ENCODE measurements at places on chromosomes 7 and 10.

DNA sequence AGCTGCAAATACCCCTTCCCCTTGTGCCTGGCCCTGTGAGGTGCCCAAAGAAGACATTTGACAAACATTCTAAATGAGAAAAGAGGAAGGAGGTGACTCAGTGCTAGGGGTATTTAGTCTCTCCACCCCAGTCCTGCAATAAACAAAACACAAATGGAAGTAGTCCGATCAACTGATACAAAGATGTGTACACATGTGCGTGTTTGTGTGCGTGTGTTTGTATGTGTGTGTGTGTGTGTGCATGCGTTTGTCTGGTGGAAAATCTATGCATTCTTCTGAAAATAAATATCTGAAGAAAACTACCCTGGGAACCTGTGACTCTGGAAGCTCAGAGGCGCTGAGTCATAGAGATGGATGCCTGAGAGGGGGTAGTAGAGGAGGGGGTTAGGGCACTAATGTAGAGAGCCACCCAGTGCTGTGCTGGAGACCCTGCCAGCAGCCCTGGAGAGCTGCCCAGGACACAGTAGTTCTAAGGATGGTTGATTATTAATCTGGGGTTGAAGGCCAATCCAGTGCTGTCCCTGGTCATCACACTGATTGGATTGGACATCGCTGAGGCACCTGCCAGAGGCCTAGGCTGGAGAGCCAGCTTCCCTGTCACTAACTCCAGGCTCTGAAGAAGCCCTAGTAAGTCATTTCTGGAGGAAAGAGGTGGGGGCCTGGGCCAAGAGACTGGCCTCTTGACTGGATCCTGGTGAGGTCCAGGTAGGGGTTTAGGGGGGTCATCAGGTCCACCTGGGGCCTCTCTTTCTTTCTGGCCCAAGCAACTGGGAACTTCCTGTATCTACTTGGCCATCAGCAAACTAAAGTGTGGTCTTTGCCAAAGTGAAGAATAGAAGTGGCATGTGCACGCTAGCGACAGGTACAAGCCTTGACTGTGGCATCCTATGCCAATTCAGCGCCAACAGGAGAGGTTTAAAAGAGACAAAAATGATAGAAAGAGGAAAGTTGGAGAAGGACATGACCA, 18.5 kb downstream of the SFTPA1 start:
- no peak for DNase-seq

- DNase-seq: no peak
These were observed 171.2 kb downstream of the ARHGAP21 start for GRCh38 chr10:24552346-24553016.

DNA sequence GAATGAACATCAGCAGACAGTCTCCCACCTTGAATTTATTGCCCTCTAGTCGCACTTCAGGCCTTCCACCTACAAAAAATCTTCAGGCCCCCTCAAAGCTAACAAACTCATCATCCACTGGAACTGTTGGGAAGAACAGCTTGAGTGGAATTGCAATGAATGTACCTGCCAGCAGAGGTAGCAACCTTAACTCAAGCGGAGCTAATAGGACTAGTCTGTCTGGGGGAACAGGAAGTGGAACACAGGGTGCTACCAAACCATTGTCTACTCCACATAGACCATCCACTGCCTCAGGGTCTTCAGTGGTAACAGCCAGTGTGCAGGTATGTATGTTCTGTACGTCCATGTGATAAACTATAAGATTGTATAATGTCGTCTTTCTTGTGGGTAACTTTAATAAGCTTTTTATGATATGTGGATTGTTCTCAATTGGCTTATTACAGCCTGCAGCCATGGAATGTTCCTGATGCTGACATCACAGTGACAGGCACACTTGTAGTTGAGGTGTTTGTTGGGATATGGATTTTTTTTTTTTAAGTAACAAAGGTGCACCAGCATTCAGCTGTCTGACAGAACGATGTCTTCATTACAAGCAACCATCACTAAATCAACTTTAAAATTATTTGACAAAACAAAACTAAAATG, 53.3 kb downstream of the UBN2 start:
- no peak for DNase-seq

DNA sequence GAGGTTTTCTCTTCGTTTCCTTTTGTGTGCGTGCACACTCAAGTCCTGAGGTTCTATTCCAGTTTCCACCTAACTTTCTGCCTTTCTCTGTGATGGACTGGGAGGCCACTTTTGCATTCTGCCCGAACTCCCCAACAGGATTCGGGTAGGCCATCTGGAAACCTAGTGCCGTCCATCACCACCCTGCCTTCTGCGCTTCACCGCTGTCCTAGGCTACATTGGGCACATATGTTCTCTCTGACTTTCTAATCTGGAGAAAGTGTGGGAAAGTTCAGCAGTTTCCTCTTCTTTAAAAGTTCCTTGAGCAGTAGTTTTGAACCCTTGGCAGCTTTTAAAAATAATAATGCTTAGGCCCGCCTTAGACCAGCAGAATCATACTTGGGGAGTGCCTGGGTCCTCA, 46.8 kb downstream of the SHH start:
- DNase-seq: no peak

DNA sequence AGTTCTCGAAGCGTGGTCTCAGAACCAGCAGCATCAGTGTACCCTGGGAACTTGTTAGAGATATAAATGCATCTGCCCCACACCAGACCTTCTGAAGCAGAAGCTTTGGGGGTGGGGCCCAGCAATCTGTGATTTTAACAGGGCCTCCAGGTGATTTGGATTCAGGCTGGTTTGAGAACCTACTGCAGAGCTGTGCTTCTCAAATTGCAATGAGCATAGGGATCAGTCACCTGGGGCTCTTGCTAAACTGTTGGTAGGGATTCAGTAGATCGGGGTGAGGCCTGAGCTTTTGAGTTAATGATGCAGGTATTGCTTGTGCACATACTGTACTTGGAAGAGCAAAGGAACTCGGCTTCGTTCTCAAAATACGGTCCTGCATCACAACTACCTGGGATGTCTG, 243.6 kb upstream of the PODXL start:
- DNase-seq: no peak

DNA sequence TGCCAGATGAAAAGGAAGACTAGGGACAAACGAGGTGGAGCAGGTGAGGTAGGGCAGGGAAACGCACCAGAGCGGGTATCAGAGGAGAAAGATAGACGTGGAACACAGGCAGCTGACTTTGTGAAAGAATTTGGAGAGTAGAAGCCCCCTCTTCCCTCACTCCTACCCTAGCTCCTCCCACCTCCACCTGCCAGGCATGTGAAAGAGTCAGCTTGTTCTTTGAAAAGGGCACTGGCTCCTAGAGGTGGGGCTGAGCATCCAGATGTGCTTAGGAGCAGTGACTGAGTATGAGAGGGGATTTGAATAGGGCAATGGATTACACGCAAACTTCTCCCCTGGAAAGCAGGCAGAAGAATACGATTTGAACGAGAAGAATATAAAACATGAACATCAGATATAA, 174.2 kb upstream of the INHBA start:
- DNase-seq: no peak

GRCh38 chr7:154892459-154892858, 110.5 kb downstream of the PAXIP1 start:
- DNase-seq: no peak

DNA sequence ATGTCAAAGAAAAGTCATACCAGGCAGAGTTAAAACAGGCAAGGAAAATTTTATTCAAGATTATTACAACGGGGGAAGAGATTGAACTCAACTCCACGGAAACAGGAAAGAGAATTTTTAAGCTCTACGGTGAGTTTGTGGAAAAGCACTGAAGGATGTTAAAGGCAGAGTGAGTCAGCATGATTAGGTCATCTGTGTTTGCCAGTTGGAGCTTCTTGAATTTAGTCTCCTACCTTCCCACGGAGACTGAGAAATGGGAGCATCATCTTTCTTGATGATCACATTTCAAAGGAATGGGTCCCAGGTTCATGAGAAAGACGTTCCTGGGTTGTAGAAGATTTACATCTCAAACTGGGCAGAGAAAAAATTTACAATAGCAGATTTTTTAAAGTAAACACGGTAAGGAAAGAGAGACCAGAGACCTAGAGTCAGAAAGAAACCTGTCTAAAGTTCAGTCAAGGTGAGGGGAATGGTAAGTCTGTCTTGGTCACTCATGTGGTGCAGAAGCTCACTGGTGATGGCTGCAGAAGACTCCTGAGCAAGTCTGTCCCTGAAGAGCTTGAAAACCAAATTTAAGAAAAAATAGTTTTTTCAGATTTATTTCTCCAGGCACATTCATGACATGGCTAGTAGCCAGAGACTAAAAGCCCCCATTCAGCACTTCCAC, 516.9 kb upstream of the LRRN3 start:
- DNase-seq: no peak

GRCh38 chr7:35185908-35186731, 67.8 kb downstream of the TBX20 start:
- no peak for DNase-seq

- no peak for DNase-seq
These were observed 1.3 kb downstream of the LFNG start for GRCh38 chr7:2520761-2521290.

DNA sequence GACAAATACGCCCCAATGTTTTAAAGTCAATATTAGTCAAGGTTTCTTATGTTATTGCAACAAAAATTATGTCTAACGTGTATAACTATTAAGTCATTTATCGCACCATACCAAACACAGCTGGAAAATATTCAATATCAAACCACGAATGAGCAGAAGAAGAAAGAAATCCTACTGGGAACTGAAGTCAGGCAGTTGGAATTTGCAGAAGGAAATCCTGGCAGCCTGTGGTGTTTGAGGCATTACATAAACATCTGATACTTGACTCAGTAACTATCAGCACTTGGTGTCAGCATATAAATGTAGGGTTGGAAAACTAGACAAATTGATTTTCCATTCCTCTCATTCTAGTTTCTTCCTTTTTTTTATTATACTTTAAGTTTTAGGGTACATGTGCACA, 83.4 kb upstream of the NUPR2 start:
- DNase-seq: no peak

DNA sequence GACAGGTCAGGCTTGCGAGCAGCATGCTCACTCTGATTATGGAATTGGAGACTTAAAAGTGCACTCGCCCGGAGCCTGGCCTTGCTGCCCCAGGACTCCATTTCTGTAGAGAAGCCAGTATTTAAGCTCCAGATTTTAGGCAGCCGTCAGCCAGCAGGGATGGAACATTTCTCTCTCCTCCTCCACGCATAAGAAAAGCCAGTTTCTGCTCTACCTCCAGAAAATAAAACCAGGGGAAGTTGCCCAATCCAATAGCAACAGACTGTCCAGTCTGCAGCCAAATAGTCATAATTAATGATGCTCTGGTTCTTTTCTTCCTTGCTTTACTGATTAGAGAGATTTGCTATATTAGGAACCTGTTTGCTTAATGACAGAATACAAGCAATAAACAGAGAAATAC, 203.2 kb downstream of the GFRA1 start:
- DNase-seq: no peak

DNA sequence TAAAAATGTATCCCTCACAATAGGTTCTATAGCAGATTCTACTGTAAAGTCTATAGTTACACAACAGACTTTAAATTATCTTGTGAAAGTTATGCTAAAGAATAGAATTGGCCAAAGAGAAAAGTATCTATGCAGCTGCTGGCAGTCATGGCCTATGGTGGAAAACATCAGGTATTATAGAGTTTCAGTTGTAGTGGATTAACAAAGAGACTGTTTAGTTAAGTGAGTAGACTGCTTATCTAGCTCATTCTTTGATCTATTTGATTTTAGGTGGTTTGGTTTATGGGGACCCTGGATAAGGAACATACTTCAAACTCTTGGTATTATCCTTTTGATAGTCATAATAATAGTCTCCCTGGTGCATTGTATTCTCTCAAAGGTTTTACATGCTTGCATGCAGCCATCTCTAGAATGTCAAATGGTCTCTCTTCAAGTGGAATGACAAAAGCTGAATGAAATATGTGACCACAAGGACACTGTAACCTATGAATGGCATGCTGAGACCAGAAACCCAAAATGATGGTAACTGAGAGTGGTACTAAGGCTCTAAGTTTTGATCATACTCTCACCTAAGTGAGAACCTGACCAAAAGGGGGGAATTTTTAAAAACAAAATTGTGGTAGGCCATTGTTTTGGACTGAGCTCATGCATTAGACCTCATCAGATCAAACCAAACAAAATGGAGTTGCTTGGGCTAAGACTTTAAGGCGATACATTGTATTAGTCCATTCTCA, 54.9 kb upstream of the NAMPT start:
- DNase-seq: no peak

GRCh38 chr10:73060738-73061635, 35.7 kb downstream of the P4HA1 start:
- no peak for DNase-seq

DNA sequence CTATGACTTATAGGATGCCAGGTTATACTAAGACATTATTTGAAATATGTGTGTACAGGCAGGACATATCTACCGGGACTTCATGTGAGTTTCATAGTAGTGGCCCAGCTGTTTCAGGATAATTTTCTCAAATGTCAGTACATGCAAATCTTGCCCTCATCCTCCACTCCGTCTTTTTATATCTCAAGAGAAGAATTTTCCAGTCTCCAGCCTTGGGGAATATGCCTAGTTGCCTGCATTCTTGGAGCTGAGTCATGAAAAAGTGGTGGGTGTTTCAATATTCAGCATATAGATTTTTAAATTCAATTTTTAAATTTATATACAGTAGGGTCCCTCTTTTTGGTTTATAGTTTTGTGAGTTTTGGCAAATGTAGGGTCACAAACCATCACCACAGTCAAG, 236.7 kb downstream of the OTUD1 start:
- DNase-seq: no peak

- no peak for DNase-seq
These were observed at the start of gene TACR2 for GRCh38 chr10:69416695-69417094. Gene TACR2, minus strand, starts transcription at chr10:69416918. Its CDS starts 595 bp downstream, at chr10:69416323.

DNA sequence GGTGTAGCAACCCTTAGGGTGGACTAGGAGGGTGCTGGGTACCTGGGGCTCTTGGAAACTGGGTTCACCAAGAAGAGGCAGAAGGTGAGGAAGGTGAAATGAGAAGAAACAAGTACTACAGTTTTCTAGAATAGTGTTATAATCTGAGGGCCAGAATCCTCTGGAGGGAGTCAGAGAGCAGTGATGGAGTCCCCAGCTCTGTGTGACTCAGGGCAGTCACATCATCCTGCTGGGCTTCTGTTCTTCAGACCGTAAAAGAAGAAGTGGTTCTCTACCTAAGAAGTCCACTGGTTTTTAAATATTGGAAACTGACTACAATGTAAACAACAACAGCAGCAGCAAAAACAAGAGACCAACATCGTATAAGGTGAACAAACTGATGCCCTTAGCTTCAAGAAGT, 197.3 kb downstream of the PRPF18 start:
- no peak for DNase-seq

- no peak for DNase-seq
These were observed 18.9 kb upstream of the FGFR2 start for GRCh38 chr10:121617176-121617575.

GRCh38 chr10:88995156-88995876, 4.7 kb downstream of the FAS start:
- no peak for DNase-seq

GRCh38 chr7:50454968-50455367, 4.8 kb upstream of the FIGNL1 start:
- no peak for DNase-seq

DNA sequence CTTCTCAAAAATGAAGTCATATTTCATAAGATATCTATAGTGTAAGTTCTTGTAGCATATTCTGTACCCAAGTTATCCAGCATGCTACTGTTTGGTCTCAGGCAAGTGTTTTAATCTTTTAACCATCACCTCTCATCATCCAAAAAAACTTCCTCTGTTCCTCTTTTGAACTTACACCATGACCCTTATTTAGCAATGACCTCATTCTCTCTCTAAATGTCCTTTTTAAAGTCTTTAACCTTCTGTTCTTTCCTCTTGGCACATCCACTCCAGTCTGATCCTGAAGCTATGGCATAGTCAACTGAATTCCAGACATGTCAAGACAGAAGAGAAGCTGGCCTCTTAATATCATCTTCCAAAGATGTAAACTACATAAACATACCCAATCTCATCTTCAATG, 26.2 kb downstream of the PPP3CB start:
- no peak for DNase-seq

Data from stimulated activated CD4-positive, alpha-beta T cell treated with anti-CD3 and anti-CD28 coated beads, Interleukin-1b, Interleukin-23, amount 100 ng/mL, for 1 hour (primary cell).